HT-29 (cell line): ENCODE measurements at places on chromosomes 16 and 17.

- no peak for DNase-seq
Observed at GRCh38 chr16:64469906-64470702, 651.8 kb downstream of the CDH11 start.

DNA sequence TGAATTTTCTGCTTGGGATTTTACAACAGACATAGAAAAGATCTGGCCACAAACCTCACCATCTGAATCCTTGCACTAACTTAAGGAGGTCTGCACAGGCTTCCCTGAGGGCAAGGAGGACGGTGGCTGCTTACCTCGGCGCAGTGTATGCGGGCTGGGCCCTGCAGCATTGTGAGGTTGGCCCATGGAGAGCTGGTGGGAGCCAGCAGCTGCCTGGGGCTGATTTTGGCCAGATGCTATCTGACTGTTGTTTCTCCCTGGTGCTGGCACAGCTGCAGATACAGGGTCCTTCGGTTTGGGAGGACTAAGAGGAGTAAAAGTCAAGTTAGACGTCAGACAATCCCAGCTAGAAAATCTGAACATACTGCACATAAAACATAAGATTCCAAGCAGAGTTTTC lies 79.8 kb downstream of the ARHGAP17 start:
- no peak for DNase-seq

GRCh38 chr16:57427824-57428223 lies 19.4 kb downstream of the CIAPIN1 start:
- no peak for DNase-seq

DNA sequence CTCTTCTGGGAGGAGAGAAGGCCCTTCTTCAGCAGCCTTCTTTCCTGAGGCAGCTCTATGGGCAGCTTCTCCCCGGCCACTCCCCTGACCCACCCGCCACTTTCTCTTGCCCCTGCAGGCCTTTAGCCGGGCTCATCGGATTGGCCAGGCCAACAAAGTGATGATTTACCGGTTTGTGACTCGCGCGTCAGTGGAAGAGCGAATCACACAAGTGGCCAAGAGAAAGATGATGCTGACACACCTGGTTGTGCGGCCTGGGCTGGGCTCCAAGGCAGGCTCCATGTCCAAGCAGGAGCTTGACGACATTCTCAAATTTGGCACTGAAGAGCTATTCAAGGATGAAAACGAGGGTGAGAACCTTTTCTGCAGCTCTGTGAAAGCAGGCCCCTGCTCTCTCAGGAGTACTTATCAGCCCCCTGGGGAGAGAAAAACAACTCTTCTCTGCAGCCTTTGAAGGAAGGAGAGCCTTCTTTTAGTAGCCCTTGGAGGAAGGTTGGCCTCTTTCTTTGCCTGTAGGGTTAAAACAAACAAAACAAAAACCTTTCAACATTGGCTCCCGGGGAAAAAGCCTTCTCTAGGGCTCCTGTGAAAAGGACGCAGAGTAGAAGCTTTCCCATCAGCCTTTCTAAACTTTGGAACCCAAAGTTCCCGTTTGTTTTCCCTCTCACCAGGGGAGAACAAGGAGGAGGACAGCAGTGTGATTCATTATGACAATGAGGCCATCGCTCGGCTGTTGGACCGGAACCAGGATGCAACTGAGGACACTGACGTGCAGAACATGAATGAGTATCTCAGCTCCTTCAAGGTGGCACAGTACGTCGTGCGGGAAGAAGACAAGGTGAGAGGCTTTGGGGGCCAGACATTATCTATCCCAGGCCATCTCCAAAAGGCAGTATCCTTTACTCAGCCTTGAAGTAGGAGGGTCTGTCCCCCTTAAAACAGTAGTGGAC lies 12.7 kb downstream of the RNF227 start:
- DNase-seq, result no peak

GRCh38 chr17:64273006-64273405 lies 9.9 kb upstream of the TEX2 start:
- DNase-seq, result no peak

DNA sequence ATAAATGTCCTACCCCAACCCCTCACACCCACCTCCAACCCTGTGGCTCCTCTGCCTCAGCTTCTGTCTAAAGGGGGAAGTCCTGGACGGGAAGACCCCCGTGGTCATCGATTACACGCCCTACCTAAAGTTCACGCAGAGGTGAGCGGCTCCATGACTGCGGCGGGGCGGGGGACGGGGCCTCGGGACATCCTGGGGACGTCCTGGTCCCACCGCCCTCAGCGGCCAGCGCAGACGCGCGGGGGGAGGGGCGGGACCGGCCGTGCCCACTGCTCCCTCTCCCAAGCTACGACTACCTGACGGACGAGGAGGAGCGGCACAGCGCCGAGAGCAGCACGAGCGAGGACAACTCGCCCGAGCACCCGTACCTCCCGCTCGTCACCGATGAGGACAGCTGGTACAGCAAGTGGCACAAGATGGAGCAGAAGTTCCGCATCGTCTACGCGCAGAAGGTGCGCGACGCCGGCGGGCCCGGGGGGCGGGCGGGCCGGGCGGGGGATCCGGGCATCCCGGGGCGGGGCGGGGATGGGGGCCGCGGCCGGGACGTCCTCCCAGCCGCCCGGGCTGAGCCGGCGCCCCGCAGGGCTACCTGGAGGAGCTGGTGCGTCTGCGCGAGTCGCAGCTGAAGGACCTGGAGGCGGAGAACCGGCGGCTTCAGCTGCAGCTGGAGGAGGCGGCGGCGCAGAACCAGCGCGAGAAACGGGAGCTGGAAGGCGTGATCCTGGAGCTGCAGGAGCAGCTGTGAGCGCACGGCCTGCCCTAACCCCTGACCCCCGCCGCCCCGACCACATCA lies 6.7 kb downstream of the RUNDC3A start:
- no peak for DNase-seq
